Stimulated activated CD4-positive, alpha-beta T cell treated with anti-CD3 and anti-CD28 coated beads, Interleukin-15, amount 100 ng/mL, for 24 hours (primary cell): ENCODE measurements at places on chromosomes 3 and 15.

- no peak for DNase-seq
These were observed 116.8 kb downstream of the USP13 start for GRCh38 chr3:179769411-179770247.

DNA sequence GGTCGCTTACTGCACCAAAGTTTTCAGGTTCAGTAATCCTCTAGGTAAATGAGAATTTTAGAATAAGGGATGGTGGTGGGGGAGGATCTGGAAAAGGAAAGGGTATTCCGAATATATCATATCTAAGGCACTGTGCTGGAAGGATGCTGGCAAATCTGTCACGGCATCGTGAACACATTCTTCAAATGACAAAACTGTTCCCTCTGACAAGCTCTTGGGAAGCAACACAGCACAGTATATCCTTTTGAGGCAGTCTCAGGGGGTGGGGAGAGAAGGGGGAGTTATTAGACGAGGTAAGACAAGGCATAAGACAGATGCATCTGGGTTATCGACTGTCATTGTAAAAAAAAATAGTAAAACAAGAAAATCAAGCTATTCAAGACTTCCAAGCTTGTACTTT, 289.6 kb upstream of the LRRN1 start:
- no peak for DNase-seq

DNA sequence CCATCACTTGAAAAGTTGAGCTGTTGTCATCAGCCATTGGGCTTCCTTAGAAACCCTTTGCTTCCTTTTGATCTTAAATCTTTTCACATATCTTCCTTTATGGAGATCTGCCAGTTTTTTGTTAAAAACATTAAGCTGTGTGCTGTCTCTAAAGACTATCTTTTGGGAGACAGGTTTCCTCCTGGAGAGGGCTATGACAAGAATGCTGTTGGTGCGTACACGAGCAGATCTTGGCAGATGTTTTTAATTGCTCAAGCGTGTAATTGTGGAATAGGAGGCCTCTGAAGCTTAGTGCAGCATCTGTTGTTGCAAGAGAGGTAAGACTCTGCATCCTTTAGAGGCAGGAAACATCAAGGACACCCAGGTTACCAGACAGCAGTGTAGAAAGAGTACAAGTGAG, 56.8 kb downstream of the PHLDB2 start:
- DNase-seq: no peak

DNA sequence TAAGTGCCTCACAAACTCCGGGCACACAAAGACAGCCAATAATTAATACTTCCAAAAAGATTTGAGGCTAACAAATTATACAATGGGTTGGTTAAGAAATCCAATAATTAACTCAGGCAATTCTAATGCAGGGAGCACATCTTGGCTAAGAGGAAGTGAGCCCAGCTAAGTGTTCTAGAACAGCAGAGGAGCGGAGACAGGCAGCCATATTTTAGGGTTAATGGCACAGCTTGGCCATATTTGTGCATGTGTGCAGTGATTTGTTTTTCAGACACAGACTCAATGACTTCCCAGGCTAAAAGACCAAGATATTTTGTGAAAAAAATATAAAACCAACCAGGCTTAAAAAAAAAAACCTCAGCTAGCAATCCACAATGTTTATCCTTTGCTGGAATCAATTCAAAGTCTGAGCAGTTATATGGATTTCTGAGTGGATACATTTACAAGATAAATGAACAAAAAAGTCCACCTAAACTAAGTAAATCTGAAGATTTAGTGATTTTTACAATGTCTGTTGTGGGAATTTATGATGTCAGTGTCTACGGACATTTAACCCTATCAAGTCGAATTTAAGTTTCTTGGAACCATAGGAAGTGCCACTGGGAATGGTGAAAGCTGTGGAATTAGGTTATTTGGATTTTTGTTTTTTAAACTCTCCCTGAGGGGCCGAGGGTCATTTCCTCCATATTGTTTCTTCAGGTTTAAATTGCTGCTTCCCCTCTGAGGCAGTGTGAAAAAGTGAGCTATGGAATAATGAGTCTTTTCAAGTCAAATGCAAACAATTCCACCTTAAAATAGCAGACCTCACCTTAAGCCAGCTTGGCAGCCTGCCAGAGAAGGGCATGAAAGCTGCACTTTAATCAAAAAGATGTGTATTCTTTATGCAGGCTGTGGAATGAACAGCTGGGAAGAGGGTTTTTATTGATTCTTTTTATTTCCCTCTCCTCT, 413.7 kb upstream of the TBL1XR1 start:
- no peak for DNase-seq
